ENCODE measurements at places on chromosomes 2 and 18.

DNA sequence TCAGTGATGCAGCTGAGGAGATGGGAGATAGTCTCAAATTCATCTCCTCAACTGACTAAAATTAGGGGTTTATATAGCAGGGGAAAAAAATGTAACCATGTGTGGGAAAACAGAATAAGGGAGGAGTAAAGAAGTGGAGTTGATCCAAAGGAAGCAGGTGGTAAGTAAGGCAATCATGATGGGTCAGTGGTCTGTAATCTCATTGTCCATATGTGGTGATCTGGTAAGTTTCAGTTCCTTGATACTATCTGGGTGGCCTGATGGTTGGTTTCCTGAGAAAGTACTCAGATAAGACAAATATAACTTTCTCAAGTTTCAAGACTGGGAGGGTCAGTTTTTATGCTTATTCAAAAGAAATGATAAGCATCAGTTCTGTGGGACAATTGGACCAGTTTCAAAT lies 312.3 kb upstream of the KCNJ3 start:
- DNase-seq: no peak

GRCh38 chr2:146246002-146246735 lies 1598.7 kb upstream of the ACVR2A start:
- DNase-seq: no peak

GRCh38 chr2:46748735-46749531 lies 166.7 kb downstream of the MCFD2 start:
- DNase-seq: no peak

DNA sequence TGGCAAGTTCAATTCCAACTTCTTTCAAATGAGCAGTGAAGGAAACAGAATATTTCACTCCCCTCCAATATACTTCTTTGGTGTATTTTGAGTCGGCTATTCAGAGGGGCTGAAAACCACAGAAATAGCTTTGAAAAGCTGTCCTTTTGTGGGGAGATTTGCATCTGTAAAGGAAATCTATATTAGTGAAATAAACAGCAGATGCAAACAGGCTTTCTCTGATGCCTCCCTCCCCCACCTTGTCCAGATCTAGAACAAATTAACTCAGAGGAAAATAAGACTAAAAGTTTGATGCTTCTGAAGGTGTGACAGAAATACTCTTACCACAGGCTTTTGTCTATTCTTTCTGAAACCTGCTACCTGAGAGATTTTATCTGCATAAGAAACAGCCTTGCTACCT lies 808.5 kb downstream of the CPS1 start:
- no peak for DNase-seq

GRCh38 chr2:28906821-28907220 lies 12.4 kb downstream of the WDR43 start:
- DNase-seq: no peak

DNA sequence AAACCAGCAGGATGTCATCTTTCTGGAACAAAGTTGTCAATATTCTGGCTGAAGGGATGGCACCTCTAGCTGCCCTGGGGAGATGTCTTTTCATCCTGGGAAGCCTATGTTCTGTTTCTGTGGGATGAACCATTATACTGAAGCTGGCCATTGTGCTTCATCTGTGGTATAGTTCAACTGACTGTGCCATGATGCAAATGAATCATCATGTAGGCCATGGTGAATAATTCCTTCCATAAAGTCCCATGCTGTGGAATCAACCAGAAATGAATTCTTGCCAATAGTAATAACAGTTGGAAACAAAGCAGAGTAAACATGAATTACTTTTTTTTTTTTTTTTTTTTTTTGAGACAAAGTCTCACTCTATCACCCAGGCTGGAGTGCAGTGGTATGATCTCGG lies 64.1 kb upstream of the CNGA3 start:
- DNase-seq: no peak

DNA sequence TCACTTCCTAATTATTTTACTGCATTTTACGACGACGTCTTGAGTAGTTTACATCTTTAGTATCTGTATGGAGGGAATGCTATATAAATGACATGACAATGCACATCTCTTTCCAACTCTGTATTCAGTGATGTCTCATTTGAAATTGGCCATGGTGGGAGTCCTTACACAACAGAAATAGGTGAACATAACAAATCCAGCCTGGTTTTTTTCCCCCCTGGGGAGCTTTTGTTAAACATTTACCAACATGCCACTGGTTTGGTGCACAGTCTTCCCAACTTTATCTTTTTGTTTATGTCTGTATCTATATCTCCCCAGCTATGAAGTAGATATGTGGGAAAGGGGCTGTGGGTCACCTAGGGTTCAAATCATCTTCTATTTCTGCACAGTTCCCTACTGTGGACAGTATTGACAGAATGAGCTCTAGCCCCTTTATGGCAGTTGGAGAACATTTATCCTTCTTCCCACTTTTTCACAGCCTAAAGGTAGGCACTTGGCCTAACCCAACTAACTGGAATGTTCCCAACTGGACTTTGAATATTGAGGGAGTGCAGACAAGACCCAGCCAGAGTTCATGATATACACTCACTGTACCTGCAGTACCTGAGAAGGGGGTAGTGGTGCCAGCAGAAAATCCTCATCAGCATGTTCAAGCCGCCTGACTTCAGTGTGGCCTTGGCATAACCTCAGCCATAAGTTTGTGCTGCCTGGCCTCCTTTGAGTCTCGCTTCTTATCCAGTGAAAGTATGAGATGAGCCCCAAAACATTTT lies 5.7 kb upstream of the RTKN start:
- no peak for DNase-seq

- no peak for DNase-seq
Measured at GRCh38 chr2:234512884-234513669, 16.2 kb upstream of the ARL4C start.

DNA sequence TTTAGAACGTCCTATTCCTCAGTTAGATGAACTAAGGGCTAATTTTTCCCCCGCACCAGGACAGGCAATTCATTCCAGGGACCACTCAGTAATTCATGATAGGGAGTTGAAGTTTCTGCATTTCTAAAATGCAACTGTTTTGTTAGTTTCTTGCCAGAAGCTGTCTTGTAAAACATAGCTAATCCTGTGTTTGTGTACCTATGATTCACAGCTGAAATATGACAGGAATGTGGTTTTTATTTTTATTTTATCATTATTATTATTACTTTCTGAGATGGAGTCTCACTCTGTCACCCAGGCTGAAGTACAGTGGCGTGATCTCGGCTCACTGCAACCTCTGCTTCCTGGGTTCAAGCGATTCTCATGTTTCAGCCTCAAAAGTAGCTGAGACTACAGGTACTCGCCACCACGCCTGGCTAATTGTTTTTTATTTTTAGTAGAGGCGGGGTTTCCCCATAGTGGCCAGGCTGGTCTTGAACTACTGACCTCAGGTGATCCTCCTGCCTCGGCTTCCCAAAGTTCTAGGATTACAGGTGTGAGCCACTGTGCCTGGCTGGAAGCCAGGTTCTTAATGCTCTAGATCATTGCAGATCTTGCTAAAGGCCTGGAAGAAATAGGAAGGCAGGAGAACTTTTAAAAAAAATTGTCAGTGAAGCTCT lies 154.8 kb upstream of the FHL2 start:
- no peak for DNase-seq

DNA sequence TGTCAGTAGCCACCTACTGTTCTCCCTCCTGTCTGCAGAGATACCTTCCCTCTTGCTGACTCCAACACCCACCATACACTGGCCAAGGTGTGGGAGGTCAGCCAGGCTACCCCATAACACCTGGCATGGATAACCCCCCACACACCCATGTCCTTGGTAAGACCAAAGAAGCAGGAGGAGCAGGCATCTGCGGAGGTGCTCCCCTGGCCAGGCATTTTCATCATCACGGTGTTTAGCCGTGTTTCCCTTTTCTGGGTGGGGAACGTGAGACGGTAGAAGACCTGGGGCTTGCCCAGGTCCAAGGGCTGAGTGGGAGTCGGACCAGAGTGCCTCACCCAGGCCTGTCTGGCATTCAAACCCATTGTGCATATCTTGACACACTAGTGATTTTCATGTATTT lies 150.3 kb downstream of the SMAD7 start:
- no peak for DNase-seq

DNA sequence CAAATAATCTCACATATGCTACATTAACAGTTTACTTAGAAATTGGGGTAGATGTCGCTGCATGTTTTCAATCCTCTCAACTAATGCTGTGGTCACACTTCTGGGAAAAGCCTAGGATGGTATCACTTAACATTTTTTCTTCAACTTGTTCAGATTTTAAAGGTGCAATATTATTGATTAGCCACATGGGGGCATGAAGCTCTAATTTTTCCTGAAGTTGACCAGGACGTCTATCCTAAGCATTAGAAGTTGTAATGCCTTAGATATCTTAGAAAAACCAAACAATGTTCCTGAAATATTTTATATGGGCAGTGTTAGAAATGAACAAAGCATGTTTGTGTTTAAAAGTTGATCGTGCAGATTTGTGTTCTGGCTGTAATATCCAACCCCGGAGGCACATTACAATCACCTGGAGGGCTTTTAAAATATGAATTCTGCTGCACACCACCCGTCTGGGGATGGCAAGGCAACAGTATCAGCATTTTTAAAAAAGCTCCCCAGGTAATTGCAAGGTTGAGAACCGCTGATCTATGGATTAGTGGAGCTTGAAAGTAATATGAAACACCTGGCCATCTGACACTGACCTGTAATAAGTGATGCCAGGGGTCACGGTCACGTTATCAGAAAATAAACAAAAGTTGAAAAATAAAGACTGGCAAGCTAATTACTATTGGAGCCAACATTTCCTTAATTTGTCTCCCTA lies 100.5 kb upstream of the LMAN1 start:
- no peak for DNase-seq

GRCh38 chr2:143572421-143572820 lies 443.2 kb downstream of the ARHGAP15 start:
- DNase-seq: no peak

- no peak for DNase-seq
Measured at GRCh38 chr2:180115675-180116074, 108.6 kb upstream of the CWC22 start.

DNA sequence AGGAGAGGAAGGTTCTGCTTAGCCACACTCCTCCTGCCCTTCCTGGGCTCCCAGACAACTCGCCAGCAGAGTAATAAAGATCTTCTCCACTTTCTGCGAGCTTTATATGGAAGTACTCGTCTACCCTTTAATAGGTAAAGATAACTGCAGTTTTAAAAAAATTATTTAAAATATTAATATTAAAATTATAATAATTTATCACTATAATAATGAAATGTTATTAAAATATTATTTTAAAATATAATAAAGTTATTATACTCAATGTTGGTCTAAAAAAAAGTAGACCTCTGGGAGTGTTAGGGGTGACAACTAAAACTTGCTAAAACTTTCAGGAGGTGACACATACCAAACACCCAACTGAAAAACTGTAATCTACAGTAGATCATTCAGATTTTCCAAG lies 81.5 kb downstream of the RBM43 start:
- no peak for DNase-seq

DNA sequence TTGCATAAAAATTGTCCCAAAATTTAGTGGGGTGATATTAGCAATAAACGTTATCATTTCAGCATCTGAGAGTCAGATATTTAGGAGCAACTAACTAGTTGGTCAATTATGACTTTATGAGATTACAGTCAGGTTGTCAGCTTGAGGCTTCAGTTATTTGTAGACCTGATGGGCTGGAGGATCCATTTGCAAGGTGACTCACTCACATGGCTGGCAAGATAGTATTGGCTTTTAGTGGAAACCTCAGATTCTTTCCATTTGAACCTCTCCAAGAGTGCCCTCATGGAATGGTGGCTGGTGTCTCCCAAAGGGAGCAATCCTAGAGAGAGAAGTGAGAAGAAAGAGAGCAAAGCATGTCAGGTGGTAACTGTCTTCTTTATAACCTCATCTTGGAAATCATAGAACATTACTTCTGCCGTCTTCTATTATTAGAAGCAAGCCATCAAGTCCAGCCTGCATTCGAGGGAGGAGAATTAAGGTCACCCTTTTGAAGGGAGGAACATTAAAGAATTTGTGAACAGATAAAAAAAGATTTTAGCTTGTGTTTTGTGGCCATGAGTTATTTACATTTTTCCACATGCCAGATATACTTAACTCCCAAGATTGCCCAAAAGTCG lies 92.5 kb downstream of the HAUS1 start:
- DNase-seq: no peak

- no peak for DNase-seq
Measured at GRCh38 chr2:235262750-235263149, 231.1 kb upstream of the AGAP1 start.

DNA sequence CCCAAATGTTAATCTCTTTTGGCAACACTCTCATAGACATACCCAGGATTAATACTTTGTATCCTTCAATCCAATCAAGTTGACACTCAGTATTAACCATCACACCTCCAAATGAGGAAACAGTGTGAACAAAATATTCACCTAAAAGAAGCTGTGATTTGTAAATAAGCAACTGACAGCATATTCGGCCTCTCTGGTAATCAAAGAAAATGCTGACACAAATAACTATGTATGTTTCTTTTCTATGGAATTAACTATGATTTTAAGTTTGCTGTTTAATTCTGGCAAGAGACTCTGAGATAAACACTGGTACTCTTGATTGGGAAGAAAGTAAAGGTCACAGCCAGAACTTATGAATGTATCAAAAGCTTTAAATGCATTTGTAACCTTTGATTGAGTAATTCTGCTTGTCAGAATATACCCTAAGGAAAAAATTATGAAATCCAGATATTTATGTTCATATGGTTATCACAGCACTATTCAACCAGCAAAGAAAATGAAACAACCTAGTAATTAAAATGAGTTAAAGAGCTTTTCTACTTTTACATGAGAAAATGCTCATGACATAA lies 3.6 kb upstream of the GYPC start:
- no peak for DNase-seq

DNA sequence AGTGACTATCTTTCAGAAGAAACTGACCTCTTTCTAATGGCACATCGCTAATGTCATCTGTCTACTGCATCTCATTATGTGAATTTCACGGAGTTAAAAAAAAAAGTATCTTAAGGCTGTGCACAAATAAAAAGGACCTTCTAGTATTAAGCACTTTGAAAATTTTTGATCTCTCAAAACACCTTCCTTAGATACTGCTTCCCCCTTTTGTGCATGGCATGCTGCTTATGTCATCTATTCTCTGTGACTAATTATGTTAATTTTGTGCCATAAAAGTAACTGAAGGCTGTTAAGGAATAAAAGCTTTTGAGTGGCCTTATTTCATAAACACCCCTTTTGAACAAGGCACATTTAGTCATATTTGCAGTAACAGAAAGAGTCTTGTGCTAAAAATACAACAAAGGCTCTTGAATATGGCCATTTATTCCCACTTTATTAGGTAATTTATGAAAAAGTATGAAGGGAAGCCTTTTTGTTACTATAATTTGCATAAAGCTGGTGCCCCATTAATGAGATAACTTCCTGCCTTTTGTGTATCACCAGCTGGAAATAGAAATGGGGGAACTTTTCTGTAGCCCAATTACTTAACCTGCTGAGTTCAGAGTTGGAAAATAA lies 1412.0 kb upstream of the ZEB2 start:
- DNase-seq: no peak

GRCh38 chr18:79597831-79598632 lies 81.6 kb upstream of the CTDP1 start:
- DNase-seq: no peak

DNA sequence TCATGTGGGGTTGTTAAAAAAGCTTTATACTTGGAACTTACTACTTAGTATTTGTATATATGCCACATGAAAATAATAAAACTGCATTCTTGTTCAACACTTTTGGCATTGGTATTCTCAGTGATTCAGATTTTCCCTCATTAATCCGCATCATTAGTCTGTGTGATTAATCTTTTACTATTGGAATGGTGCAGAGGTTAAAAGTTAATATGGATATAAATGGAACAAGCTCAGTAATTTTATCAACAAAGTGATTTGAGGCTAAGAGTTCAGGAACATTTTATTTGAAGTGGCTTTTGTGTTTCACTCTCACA lies 45.4 kb upstream of the REG3G start:
- no peak for DNase-seq

All from stimulated activated CD8-positive, alpha-beta memory T cell treated with anti-CD3 and anti-CD28 coated beads, Interleukin-15, amount 100 ng/mL, for 24 hours (primary cell).